Activated B cell treated with CpG ODN at 0.5 μM for 24 hours (primary cell): ENCODE measurements at places on chromosomes 5 and 9. TPM values are rescaled to one million over a fixed set of nuclear protein-coding genes. Genes with fewer than 3 reads are reported as not detected.
A peak's percentile ranks its signal among the peaks of the same experiment; 100 is the strongest.

DNA sequence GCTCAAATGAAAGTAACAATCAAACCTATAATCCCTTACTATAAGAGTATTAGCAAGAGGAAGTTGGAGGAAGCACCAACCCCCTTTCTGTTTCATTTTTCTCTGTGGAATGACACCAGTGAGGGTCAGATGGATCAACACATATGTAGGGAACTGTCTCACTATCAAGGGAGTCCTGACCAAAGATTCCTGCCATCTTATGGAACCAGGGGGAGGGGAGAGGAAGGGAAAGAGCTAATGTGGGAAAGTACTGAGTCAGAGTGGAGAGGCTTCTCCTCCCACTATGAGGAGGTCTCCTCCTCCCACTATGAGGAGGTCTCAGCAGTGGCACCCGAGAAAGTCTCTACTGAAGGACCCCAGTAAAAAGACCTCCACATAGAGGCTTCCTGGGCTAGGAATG, 73.3 kb upstream of the PCSK1 start:
- H3K27ac ChIP-seq = no peak overlapping the region
- no peaks in the 10 kb centered on the region for H3K4me1 ChIP-seq
- no peaks in the 10 kb centered on the region for H3K36me3 ChIP-seq
- H3K27me3 ChIP-seq = peaks cover 2% of the 10 kb centered on the region

GRCh38 chr9:113219186-113219936, 1.7 kb downstream of the FKBP15 start:
- H3K4me3 ChIP-seq = peak overlapping the region; percentile 96
- peaks cover 56% of the 10 kb centered on the region for H3K4me1 ChIP-seq
- peaks cover 19% of the 10 kb centered on the region for H3K36me3 ChIP-seq
- H3K27me3 ChIP-seq = no peaks in the 10 kb centered on the region

DNA sequence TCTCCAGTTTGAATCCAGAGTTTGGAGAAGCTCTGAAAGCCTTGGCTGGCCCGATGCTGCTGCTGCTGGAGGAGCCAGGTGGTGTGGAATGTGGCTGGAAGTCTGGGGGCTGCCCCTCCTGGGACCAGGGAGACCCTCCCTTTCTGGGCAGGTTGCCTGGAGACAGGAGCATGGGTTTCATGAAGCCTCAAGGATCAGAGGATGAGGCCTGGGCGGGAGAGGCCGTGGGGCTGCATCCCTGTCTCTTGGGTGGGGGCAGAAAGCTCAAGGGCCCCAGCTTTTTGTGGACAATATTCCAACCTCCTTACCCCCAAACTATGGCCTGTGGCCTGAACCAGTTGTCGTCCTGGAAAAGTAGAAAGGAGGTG, 10.1 kb downstream of the FGF18 start:
- H3K36me3 ChIP-seq = no peaks in the 10 kb centered on the region
- H3K4me1 ChIP-seq = no peaks in the 10 kb centered on the region
- H3K27me3 ChIP-seq = peaks cover 3% of the 10 kb centered on the region
- no peak overlapping the region for H3K27ac ChIP-seq
- DNase-seq = no peak

The BARHL1 gene
- not detected in 2 replicates for total RNA-seq

DNA sequence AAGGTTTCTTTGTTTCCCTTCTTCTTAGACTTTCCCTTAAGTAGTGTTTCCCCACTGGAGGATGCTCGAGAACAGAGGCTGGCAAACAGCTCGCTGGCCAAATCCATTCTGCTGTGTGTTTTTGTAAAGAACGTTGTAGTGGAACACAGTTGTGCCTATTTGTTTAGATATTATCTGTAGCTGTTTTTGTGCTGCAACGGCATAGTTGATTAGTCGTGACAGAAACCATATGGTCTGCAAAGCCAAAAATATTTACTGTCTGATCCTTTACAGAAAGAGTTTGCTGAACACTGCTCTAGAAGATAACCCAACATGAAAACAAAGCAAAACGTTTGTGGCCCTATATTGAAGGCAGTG, 47.0 kb upstream of the EGFLAM start:
- H3K36me3 ChIP-seq = no peaks in the 10 kb centered on the region
- DNase-seq = no peak
- H3K27ac ChIP-seq = no peak overlapping the region
- H3K27me3 ChIP-seq = peaks cover 2% of the 10 kb centered on the region
- H3K4me3 ChIP-seq = no peak overlapping the region

The NME5 gene
- total RNA-seq = not detected in 2 replicates

GRCh38 chr5:174608631-174609097, 115.7 kb upstream of the MSX2 start:
- no peaks in the 10 kb centered on the region for H3K27me3 ChIP-seq
- no peaks in the 10 kb centered on the region for H3K36me3 ChIP-seq
- no peak overlapping the region for H3K27ac ChIP-seq
- DNase-seq = no peak
- H3K4me1 ChIP-seq = no peaks in the 10 kb centered on the region
- H3K4me3 ChIP-seq = no peak overlapping the region

- no peak for DNase-seq
- no peak overlapping the region for H3K4me3 ChIP-seq
- no peak overlapping the region for H3K27ac ChIP-seq
- H3K4me1 ChIP-seq = peaks cover 7% of the 10 kb centered on the region
Observed at GRCh38 chr5:97096846-97097245, 45.6 kb downstream of the LIX1 start.

- no peak overlapping the region for H3K27ac ChIP-seq
- no peak for DNase-seq
- peaks cover 4% of the 10 kb centered on the region for H3K27me3 ChIP-seq
- no peaks in the 10 kb centered on the region for H3K36me3 ChIP-seq
- H3K4me1 ChIP-seq = no peaks in the 10 kb centered on the region
Observed at GRCh38 chr5:126053630-126054029, 369.6 kb upstream of the GRAMD2B start.
